ENCODE measurements at places on chromosomes 4 and X. TPM values are rescaled to one million over a fixed set of nuclear protein-coding genes. Genes with fewer than 3 reads are reported as not detected.

The HHIP gene
- not detected for total RNA-seq

The MAGEA2 gene
- total RNA-seq: not detected

The SUPT20HL1 gene
- not detected for total RNA-seq

The SLITRK4 gene
- not detected for total RNA-seq

The ELOVL6 gene
- 45.3 TPM for total RNA-seq

The CT47C1 gene
- total RNA-seq: not detected

The TEX11 gene
- not detected for total RNA-seq

The OSTC gene
- total RNA-seq: 106 TPM
